ENCODE measurements at places on chromosomes 5 and 9.

GRCh38 chr9:20513126-20513913 is 109.0 kb downstream of the MLLT3 start:
- DNase-seq, result no peak

DNA sequence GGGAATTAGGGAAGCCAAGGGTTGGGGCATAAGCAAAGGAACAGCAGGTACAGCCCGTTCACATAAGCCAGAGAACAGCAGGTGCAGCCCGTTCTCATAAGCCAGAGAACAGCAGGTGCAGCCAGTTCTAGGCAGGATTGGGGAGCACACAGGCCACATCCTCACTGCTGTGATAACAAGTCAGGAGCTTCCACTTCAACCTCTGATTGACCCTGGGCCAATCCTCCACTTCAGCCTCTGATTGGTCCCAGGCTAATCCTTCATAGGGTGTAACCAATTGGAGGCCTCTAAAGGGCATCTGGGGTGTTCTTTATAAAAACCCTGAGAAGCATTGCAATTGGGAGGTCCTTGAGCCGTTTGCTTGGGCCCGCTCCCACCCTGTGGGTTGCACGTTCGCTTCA is 27.5 kb downstream of the CEL start:
- no peak for DNase-seq

DNA sequence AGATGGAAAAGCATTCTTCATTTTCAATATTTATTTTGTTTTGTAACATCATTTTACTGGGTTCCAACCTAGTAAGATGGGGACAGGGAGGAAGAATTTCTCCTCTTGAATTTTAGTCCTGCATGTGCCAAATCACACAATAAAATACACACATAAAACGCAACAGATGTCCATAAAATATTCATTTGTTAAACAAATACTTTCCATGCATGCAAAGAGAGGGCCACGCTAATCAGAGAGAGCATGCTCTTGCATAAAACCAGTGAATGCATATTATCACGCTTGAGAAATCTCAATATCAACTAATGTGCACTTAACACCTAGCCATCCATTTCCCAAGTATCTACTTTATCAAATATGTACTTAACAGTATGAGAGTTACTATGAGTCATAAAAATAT is 212.6 kb upstream of the TARS1 start:
- no peak for DNase-seq

DNA sequence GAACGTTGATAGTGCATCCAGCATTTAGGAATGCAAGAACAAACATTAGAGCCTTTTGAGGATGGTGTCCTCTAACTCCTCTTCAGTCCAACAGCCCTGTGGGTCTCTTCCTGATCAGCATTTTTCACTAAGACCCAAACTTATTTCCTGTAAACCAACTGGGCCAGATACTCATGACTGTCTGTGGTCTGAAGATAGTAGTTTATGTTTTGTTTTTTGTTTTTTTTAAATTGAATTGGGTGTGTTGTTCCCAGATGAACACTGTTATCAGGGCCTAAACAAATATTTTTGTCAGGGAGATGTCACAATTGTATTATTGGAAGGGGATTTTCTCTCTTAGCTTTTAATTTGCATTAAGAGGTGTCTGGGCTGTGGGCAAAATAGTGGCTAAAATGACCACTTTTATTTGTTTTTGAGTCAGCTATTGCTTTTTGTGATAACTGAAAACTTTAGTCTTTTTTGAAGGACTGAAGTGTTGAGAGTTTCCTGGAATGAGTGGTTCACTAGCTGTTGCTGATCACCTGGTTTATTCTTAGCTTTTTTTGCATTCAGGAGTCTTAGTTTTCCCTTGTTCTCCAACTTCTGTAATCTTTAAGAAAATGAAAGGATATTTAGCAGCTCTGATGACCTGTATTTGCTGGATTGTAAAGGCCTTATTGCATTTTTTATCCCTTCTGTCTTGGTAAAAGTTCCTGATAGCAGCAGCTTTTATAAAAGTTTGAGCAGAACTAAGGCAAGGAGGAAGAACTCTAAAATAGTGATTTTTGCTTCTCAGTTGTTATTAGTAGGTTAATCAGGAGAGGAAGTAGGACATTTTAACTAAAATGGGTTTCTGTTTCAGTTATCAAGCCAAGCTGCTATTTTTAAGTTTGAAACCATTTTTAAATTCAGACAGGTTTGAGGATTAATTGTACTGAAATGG is 5.5 kb downstream of the MAN2A1 start:
- DNase-seq, result no peak

DNA sequence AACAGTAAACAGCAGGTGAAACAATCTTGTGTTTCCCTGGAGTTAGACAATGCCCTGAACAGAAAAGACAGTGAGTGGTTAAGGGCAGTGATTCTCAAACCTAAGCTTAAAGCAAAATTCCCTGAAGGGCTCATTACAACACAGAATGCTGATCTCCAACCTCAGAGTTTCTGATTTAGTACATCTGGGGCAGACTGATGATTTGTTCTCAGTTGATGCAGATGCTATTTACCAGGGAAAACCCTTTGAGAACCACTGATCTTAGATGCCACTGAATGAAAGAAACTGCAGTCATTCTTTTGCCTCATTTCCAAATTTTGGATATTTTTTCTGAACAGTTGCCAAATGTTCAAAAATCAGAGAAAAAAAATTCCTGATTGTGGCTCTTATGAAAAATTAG is 18.7 kb upstream of the ADAM19 start:
- no peak for DNase-seq

GRCh38 chr5:36161361-36161760 is 9.4 kb downstream of the SKP2 start:
- DNase-seq, result no peak

- DNase-seq, result no peak
Measured at GRCh38 chr9:109314011-109314531, 6.8 kb downstream of the EPB41L4B start.

DNA sequence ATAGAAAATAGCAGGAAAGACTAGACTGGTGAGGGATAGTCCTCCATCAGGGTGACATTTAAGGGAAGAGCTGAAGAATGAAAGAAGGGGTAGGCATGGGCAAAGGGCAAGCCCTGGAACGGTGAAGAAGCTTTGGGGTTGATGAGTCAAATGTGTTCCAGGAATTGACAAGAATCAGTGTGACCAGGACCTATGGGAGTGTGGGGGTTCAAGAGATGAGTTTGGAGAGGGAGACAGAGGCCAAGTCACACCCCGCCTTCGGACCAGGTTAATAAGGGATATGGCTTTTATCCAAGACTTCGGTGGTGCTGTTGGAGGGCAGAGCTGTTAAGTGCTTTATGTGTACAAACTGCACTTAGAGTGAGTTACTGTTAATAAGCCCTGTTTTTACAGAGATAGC is 920 bp downstream of the PMPCA start:
- DNase-seq, result no peak

DNA sequence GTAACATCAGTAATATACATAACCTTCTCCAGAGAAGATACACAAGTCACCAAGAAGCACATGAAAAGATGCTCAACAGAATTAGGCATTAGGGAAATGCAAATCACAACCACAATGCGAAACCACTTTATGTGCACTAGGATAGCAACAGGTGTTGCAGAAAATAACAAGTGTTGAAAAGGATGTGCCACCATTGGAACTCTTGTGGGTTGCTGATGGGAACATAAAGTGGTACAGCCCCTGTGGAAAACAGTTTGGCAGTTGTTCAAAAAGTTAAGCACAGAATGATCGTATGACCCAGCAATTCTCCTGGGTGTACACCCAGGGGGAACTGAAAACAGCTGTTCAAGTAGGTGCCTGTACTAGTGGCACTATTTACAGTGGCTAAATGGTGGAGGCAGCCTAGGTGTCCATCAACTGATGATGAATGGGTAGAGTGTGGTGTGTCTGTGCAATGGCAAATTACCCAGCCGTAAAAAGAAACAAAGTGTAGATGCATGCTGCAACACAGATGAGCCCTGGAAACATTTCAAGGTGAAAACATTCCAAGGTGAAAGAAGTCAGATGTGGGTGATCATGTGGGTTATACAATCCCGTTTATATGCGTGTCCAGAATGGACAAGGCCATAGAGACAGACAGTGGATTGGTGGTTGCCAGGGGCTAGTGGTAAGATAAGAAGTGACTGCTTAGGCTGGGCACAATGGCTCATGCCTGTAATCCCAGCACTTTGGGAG is 27.2 kb downstream of the CCDC69 start:
- no peak for DNase-seq

DNA sequence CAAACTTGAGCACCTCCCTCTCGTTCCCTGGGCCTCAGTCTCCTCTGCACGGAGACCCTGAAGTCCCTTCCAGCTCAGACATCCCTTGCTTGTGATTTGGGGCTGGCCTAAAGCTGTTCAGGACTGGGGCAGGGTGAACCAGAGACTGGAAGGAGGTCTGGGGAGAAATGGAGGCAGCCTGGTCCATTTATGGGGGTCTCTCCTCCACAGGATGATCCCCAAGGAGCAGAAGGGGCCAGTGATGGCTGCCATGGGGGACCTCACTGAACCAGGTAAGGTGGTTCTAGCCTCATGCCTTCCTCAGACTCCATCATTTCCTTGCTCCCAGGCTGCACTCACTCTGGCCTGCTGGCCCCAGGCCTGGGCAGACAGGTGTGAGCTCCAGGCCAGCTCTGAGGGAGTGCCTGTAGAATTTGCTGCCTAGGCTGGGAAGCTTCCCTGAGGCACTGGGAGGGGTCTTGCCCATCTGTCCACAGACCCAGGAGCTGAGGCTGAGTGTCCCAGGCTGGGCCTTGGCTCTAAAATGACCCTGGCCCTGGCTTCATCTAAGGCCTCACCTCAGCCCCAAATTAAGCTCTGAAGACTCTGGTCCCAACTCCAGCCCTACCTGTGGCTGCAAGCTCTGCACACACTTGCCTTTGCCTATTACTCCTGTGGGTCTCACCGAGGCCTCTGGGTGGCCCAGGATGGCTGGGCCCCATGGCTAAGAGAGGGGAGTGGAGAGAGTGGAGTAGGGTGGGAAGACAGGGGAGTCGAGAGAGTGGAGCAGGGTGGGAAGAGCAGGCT is 1.9 kb downstream of the MYOZ3 start:
- DNase-seq, result no peak

GRCh38 chr9:134678206-134678605 is 36.6 kb downstream of the COL5A1 start:
- DNase-seq, result no peak

DNA sequence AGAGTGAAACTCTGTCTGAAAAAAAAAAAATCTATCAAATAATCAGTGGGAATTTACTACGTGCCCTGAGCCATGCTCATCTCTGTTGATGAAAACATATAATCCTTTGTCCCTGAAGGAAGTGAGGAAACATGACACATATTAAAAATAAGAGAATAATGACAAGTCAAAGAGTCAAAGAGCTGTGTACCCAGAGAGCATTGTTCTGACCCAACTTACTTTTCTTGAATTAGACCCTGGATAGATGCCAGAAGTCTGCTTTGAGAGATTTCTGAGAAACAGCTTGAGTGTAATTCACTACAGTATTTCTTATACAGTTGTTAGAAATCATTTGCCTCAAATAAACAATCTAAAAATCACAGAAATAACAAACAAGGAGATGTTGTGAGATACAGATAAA is 490.0 kb upstream of the PIK3R1 start:
- DNase-seq, result no peak

GRCh38 chr9:81614335-81614734 is 75.0 kb downstream of the TLE1 start:
- DNase-seq, result no peak

DNA sequence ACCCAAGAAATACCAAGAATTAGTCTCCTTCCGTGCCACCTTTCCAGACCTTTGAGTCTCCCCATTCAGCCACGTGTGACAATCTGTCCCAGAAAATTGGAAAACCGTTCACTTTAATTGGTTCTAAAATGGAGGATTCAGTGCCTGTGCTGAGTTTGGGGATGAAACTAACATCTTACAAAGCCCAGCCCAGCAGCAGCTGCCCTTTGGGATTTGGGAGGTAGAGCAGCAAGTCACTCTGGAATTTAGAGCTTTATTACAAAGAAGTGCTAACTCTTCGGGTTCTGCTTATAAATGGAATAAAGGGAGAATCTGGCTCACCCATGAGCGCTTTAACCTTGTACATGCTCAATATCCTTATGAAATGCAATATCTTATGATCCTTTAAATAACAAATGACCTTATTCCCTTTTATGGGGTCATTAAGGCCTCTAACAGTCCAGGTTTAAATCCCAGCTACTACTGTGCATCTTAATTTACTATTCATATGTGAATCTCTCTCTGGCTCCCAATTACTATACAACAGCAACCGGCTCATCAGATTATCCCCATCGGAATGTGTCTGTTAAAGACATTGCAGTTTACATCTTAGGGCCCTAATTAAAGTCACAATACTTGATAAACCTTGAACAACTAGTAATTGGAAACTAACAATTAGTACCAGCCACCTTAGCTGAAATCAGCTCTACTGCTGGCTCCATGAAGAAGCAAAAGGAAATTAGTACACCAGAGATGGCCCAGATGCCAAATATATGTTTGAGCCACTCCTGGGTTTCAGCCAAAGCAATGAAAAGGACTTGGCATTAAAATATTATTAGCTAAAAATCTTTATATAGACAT is 271.8 kb upstream of the SMARCA2 start:
- no peak for DNase-seq

DNA sequence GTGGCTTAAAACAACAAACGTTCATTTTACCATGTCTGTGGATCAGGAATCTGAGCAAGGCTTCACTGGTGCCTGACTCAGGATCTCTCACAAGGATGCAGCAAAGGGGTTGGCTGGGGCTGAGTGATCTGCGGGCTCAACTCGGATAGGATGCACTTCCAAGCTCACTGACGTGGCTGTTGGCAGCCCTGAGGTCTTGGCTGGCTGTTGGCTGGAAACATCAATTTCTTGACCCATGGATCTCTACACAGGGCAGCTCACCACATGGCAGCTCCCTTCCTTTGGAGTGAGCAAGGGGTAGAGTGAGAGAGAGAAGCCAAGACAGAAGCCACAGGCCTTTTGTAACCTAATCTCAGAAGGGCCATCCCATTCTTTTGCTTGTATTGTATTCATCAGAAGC is 202.1 kb downstream of the NXNL2 start:
- DNase-seq, result no peak

DNA sequence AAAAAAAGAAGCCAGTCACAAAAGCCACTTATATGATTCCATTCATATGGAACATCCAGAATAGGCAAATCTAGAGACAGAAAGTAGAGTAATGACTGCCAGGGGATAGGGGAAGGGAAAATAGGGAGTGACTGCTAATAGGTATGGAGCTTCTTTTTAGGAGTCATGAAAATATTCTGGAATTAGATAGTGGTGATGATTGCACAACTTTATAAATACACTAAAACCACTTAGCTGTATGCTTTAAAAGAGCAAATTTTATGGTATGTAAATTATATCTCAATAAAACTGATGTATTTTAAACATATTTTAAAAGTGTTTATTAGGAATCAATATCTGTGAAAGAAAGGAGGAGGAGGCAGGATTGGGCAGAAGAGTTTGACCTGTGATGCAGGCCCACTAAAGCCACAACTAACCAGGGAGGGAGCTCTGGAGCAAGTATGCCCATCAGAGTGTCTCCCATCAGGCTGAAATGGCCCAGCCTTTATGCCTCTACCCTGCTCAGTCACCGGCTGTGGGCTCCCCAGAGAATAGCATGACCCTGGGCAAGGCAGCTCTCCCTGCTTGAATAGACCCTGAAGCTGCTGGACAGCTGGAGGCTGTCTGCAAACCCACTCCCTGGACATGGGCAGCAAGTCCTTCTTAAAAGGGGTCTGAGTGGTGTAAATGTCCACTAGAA is 96.0 kb upstream of the SLC44A1 start:
- no peak for DNase-seq

GRCh38 chr5:32217886-32218396 is 43.8 kb upstream of the GOLPH3 start:
- DNase-seq, result no peak

- no peak for DNase-seq
Measured at GRCh38 chr5:113682497-113683136, 169.1 kb downstream of the YTHDC2 start.
